ENCODE measurements at places on chromosomes 7 and 10. TPM values are rescaled to one million over a fixed set of nuclear protein-coding genes. Genes with fewer than 3 reads are reported as not detected.

Gene AFAP1L2
- polyA plus RNA-seq: 40.5 TPM

Gene CNNM1
- polyA plus RNA-seq: not detected

Gene SPAG6
- 7.2 TPM for polyA plus RNA-seq

Gene PRSS58
- not detected for polyA plus RNA-seq

Gene GATAD1
- 32.1 TPM for polyA plus RNA-seq

Gene ECHDC3
- polyA plus RNA-seq: 10.0 TPM

Gene COBL
- polyA plus RNA-seq: 104 TPM

Gene ACTL6B
- polyA plus RNA-seq: 0.21 TPM

Gene CTAGE8
- 0.29 TPM for polyA plus RNA-seq

Gene MMP21
- polyA plus RNA-seq: 0.57 TPM

Gene CPXM2
- not detected for polyA plus RNA-seq

Gene CLRN3
- 0.14 TPM for polyA plus RNA-seq

Gene RNLS
- polyA plus RNA-seq: 3.4 TPM

Gene ERVW-1
- polyA plus RNA-seq: 0.39 TPM

Measured in muscle of arm (tissue), 14 donors.